ENCODE measurements at places on chromosomes 7 and 10. TPM values are rescaled to one million over a fixed set of nuclear protein-coding genes. Genes with fewer than 3 reads are reported as not detected.

- DNase-seq = no peak
Observed at GRCh38 chr10:60000747-60001146, 94.4 kb upstream of the CCDC6 start.

GRCh38 chr10:80104066-80104926, 25.8 kb downstream of the TMEM254 start:
- DNase-seq = no peak

DNA sequence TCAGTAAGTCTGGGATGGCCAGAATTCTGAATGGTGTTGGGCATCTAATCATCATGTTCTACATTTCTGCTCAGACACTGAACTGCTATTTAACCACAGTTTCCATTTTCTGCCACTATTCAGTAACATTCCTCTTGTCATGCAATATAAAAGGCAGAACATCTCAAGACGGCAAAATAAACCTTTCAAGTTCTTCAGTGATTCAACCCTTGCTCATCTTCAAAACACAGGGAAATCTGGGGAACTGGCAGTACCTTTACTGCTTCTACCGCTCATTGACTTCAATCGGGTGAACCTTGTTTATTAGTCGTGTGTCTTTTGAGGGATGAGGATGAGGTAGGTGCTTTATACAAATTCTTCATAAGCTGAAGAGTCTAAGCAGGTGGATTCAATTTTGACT, 184.7 kb upstream of the ANK3 start:
- no peak for DNase-seq

- no peak for DNase-seq
Observed at GRCh38 chr7:132059141-132059540, 502.7 kb upstream of the PODXL start.

- no peak for DNase-seq
Observed at GRCh38 chr7:3754493-3755341, 453.7 kb downstream of the SDK1 start.

DNA sequence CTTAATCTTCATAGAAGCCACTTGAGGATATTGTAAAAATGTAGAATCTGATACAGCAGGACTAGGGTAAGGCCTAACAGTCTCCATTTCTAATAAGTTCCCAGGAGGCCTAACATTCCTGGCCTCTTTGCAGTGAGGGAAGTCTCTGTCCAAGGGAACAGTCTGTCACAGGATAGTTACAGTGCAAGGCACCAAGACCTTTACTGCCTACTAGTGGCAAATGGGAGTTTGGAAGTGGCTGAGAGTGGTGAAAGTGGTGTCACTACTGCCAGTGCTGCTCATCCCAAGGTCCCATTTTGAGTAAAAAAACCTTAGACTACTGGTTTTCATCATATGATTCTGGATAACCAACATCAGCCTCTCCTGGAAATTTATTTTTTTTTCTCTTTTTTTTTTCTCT, 619.5 kb upstream of the SEMA3D start:
- no peak for DNase-seq

GRCh38 chr10:93876381-93876780, 17.4 kb upstream of the SLC35G1 start:
- no peak for DNase-seq

- no peak for DNase-seq
Observed at GRCh38 chr10:126455766-126456405, 67.6 kb upstream of the ADAM12 start.

DNA sequence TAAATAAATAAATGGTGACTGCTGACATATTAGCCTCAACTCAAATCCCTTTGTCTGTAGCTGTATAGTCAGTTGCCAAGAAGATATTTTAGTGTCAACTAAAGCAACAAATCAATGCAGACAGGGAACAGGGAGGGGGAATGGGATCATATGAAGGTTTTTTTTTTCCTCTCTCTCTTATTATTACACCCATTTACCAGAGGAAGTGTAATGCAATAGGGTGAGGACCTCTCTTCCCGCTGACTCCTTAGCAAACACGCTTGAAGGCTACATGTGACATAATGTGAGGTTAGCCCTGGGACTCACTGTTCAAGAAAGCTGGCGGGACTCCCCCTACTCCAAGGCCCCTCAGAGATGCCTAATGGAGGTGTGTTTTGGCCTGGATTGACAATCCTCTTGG, 88.2 kb downstream of the CHRM2 start:
- no peak for DNase-seq

DNA sequence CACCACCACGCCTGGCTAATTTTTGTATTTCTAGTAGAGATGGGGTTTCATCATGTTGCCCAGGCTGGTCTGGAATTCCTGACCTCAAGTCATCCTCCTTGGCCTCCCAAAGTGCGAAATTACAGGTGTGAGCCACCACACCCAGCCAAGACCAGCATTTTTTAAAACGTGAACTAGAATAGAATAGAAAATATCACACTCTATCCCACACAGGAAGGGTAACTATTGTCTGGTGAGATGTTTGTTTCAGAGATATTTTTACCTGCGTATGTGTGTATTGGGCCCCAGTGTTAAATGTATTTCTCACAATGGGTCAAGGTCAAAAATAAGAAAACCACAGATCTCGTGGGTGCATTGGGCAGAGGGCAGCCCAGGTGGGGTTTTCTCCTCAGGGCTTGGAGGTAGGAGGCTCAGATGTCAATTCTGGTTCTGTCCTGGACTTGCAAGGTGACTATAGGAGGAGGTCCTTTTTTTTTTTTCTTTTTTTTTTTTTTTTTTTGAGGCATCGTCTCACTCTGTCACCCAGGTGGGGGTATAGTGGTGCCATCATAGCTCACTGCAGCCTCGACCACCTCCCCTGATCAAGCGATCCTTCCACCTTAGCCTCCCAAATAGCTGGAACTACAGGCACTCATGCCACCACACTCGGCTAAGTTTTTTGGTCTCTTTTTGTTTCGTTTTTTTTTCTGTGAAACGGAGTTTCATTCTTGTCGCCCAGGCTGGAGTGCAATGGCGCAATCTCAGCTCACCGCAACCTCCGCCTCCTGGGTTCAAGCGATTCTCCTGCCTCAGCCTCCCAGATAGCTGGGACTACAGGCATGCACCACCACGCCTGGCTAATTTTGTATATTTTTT, 19.0 kb downstream of the SH2B2 start:
- no peak for DNase-seq

DNA sequence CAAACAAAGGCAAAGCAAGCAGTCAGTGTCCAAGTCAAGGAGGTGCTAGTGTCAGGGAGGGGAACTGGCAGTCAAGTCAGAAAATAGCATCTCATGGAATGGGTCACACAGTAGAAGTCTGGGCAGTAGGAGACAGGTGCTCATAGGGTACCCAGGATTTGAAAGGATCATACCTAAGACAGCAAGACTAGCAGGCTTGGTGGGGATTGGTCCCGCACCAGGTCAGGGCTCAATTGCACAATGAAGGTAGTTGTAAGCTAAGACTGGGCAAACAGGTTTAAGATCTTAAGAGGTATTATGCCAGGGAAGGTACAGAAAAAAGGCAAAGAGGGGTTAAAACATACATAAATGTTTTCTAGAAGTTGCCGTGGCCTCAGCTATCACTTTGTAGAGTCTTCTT, 181.4 kb upstream of the ETV1 start:
- no peak for DNase-seq

DNA sequence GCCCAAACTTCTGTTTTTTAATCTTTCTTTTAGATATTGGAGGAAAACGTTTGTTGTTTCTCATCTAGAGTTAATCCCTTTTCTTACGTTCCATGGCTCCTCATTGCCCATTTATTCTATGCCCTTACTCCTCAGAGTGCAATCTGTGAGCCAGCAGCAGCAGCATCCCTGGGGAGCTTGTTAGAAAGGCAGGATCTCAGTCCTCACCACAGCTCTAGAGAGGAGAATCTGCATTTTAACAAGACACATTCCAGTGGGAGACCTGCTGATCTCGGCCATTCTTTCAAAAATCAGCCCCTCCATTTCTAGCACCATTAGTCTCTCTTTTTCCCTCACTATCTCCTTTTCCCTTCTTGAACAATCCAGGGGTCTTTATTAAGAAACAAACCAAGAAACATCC, 84.4 kb upstream of the NOBOX start:
- DNase-seq = no peak

- no peak for DNase-seq
Observed at GRCh38 chr10:126115886-126116285, 219.5 kb downstream of the FANK1 start.

DNA sequence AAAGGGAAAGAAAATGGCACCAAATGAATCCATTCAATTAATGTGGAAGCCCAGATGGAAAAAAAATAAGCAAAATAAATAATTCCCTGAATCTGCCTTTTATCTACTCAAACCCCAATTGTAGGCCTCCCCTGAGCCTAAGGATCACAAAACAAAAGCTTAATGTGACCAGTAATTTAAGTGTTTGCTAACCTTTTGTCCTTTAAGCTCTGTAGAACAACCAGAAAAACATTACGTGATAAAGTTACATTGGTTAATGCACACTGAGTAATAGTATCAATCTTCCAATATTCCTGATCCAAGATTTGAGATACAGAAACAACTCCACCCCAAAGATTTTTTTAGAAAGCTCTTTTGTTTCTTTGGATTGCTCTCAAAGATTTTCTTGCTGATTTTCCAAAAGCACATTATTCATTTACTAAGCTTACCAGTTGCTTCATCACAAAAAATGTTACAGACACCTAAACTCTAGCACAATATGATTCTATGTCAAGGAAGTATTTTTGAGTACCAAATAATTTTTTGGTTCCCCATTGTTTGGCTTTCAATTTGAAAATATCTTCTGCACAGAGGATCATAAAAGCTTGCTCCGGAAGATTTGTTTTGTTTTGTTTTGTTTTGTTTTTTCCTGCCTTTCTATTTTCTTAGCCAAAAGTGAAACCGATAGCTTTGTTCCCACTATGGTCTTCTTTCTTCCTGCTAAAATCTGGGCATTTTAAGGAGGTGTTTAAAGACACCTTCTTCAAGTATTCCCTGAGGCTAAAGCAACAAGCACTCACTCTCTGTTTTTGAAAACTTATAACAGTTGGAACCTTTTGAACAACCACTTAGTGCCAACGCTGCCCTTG, 54.2 kb downstream of the TRIL start:
- DNase-seq = no peak

DNA sequence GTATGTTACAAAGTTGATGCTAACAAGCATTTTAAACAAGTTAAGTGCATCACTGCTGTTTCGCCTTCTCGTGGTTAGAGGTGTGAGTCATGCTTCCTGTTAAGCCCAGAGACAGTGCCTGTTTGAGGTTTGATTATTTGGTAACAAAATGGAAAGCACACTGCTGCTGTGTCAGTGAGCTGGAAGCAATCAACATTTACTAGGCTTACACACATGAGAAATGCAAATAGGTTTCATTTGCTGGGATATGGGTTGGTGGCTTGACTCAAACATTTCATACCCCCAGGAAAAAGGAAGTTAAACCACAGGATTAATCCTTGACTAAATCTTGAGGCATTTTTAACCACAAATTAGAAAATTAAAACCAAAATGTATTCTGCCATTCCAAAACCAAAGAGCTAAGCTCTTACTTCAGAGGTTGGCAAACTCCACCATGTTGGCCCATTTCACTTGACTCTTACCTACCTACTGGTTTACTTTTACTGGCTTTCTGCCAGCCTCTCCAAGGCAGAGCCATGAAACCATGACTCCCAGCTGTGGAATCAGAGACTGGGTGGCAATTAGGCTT, 139.2 kb downstream of the ETV1 start:
- no peak for DNase-seq

DNA sequence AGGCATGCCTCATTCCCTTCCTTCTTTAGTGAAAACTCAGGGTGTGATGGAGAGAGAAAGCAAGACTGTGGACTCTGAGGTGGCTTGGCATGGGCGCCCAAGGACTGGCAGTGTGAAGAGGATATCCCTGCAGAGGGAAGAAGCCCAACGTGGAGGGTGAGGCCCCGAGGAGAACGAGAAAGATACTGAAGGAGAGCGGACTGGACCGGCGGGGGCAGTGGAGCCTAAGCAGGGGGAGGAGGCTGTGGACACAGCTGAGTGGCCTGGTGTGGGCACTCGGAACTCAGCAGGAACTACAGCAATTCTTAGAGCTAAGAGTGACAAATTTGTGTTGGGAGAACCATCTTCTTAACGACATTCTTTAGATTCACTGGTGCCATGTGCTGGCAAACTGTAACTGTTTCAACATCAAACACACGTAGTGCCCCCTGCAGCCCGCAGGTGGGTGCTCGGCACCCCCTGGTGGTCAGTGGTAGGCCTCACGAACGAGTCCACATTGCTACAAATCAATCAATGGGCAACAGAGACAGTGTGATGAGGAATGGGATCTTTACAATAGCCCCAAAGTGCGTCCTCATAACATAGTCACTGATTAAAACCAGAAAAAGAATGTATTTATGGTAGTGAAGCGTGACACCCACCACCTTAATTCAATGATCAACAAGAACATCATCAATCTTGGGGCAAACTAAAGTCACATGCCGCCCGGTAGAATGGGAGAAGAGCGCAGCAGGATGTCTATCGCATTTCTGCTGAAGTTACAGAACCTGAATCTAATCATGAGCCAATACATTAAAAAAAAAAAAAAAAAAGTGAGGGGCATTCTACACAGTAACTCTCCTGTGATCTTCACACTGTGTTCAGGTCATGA, 2.0 kb upstream of the SFTPA1 start:
- DNase-seq = no peak

GRCh38 chr7:27160145-27160545, 3.7 kb upstream of the HOXA7 start:
- peak; percentile 73 for DNase-seq

DNA sequence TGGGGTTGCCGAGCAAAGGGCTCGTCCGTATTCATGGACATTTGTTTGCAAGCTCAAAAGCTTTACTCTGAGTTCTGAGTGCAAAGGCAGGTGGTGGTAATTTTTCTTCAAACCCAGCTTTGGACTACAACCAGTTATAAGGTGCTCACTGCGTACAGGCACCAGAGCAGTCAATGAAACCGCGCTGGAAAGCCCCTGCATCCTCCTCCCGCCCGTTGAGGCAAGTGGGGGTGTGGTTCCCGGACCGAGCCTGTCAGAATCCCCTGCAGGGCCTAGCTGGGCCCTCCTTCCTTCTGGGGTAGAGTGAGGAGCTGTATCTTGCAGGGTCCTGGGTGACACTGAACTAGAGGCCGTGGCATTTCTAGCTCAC, 22.3 kb downstream of the AMZ1 start:
- DNase-seq = no peak

DNA sequence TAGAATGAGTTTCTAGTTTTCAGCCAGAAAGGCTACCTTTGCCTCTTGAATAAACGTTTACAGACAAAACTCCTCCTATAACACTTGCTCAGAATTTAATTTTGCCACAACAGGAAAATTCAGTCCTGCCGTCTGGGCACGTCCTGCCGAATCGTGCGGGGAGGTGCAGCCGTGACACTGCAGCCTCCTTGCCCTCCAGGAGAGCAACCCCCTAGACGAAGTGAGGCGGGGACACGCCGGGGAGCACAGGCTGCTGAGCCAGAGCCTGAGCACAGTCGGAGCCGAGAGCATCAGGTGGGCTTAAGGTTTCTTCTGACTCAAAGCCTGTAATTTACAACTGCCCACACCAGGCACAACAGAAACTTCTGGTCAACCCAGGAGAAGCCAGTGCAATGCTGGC, 102.3 kb downstream of the DYNC2I1 start:
- DNase-seq = no peak

GJC3 gene
- 0.57 TPM for total RNA-seq

CYP2E1 gene
- 3.4 TPM for total RNA-seq

KCNIP2 gene
- 9.0 TPM for total RNA-seq

MLXIPL gene
- 2.0 TPM for total RNA-seq

AKR1D1 gene
- total RNA-seq = not detected

LEP gene
- 0.97 TPM for total RNA-seq

NCF1 gene
- total RNA-seq = 16.4 TPM

LRRC61 gene
- 2.5 TPM for total RNA-seq

Data from aorta (tissue), 5 donors.